NCI-H460 (cell line): ENCODE measurements at places on chromosomes 6 and 20. TPM values are rescaled to one million over a fixed set of nuclear protein-coding genes. Genes with fewer than 3 reads are reported as not detected.

DNA sequence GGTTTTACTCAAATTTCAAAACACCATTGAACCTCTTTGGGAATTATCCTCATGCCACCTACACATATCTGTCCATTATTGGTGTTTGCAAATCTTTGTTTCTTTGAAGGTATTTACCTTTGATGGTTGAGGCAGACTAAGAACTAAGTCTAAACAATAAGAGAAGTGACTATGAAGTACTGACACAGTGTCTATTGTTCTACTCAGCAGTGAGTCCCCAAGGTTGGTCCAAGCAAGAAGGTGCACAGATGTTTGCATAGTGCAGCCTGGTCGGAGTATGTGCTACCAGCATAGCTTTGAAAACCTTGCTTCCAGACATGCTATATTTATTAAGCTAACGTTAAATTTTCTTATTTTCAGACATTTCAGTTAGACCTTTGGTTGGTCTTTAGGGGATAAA, 19.5 kb downstream of the LRRC1 start:
- DNase-seq: no peak

Gene PTK6
- 1.5 and 2.2 TPM in 2 replicates for total RNA-seq

Gene L3MBTL1
- total RNA-seq: 6.3 and 9.9 TPM in 2 replicates

Gene VSX1
- total RNA-seq: not detected in 2 replicates

Gene EYS
- total RNA-seq: not detected in 2 replicates

DNA sequence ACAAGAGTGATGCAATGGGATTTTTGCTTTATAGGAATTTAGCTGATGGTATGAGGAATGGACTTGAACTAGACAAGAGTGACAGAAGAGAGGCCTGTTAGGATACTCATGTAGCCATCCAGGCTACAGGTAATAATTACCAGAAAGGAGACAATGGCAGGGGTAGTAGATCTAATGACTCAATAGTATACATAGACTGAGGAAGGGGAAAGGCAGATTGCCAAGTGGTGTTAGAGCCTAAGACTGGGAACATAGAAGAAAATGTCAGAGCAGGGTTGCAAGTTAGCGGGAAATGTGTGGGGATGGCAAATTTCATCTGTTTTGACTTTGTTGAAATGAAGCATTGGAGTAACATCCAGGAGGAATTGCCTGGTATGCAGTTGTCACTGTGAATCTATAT, 295.6 kb downstream of the UTRN start:
- DNase-seq: no peak

GRCh38 chr20:59402681-59403080, 102.3 kb downstream of the EDN3 start:
- no peak for DNase-seq
